Hematopoietic multipotent progenitor cell treated with erythropoietin and hydrocortisone succinate and interleukin-3 and kit ligand, for 4 days (in vitro differentiated cells): ENCODE measurements at places on chromosomes 13 and 19.

DNA sequence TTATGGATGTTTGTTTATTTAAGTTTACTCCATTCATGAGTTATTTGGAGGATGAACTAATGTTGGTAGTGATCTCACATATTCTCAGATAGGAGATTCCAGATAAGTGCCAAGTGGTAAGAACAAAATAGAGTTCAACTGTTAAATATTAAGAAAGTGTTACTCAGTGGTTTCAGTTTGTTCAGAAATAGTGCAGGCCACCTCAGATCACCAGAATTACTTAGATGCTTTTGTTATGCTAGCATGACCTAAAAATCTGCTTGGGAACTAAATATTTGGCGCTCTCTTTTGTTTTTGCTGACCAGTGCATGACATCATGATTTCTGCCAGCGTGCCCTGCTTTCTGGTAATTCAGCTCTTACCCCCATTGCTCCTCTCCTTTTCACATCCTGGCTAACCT lies 15.6 kb downstream of the CLDN10 start:
- no peak for DNase-seq

DNA sequence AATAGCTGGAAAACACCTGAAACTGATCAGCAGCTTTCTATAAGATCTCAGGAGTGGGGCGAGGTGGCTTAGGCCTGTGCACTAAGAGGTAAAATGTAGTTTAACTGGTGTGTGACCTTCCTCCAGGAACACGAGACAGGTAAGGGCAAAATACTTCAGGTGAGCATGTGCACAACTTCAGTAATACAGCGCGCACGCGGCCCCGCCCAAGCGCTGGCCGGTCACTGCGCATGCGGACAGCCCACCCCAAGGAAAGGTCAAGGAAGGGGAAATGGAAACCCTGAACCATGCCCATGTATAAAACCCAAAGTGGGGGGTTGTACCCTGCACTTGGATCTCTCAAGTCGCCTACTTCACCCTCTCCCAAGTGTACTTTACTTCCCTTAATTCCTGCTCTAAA lies 49.4 kb upstream of the ARHGEF7 start:
- DNase-seq: no peak

DNA sequence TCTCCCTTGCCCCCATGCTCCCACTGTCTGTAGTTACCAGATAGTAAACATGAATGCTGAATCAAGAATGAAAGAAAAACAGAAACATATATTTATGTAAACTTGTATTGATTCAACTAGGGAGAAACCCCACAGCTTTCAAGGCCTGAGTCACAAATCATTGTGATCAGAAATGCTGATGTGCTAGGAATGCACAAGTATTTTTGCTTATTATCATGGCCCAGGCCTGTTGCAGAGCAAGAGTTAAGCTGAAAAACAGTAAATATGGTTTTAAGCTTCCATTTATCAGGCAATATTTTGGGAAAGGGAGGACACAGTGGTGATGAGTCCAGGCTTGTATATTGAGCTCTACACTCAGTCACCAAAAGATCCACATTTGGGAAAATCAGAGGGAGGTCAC lies 669.6 kb downstream of the DIAPH3 start:
- no peak for DNase-seq

- peak; percentile 84 for DNase-seq
Measured at GRCh38 chr13:72805676-72806346, 23.9 kb downstream of the PIBF1 start.

- no peak for DNase-seq
Measured at GRCh38 chr19:54310543-54310942, 2.4 kb downstream of the LILRA5 start.

- DNase-seq: no peak
Measured at GRCh38 chr19:2255982-2256685, at the start of gene JSRP1. Gene JSRP1, minus strand, starts transcription at chr19:2256417. Its CDS starts 1,103 bp downstream, at chr19:2255314.

DNA sequence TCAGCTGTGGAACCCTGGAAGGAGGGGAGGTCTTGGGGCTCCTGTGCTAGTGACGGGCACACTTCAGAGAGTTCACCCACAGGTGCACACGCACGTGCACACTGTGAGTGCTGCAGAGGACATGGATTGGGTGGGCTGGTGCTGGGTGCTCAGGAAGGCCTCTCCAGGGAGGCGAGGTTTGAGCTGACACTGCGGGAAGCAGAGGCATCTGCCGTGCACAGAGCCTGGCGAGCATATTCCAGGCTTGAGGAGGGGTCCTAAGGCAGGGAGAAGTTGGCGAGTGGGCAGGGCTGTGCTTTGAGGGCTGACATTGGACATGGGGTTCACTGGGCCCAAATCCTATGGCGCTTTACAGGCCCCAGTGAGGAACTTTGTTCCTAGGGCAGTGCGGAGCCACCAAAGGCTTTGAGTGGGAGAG lies 25.6 kb downstream of the CCDC8 start:
- no peak for DNase-seq

DNA sequence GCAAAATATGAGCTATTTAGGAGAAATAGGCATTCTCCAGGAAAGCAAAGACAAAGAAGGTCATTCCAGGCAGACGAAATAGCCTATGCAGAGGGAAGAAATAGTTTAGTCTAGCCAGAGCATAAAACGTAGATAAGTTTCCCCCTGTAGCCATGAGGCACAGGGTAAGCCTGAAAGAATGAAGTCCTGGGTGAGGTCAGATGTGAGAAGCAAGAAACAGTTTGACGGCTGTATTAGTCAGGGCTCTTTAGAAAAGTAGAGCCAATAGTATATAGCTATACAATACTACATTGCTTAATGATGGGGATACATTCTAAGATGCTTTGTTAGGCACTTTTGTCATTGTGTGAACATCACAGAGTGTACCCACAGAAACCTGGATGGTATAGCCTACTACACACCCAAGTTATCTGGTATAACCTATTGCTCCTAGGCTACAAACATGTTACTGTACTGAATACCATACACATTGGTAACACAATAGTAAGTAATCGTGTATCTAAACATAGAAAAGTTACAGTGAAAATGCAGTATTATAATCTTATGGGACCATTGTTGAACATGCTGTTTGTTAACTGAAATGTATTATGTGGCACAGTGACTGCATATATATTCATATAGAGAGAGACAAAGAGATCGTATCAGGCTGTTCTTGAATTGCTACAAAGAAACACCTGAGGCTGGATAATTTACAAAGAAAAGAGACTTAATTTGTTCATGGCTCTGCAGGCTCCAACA lies 59.3 kb upstream of the WDFY2 start:
- no peak for DNase-seq

DNA sequence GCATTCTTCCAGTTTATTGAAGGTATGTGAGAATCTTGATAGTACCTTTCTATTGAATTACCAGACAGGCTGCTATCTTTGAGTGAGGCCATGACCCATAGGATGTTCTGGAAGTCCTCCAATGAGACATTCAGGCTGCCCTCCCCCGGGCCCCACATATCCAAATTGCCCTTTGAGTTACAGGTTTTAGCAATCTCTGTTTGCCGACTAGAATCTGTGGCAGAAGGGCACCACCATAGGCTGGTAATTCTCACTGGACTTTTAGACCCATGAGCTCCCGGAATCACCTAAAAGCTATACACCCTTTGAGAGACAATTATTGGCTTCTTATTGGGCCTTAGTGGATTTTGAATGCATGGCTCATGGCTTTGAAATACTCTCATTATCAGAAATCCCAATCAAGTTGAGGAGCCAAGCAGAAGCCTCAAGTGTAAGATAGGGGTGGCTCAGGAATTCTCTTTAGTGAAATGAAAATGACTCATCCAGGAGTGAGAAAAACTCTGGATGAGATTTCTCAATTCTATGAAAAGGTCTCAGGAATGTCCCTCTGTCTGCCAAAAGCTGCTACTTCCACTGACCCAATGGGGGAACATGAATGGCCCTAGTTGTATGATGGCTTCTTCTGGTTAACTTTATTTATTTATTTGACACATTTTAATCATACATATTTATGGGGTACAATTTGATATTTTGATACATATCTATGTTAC lies 172.1 kb upstream of the CSNK1A1L start:
- no peak for DNase-seq

- DNase-seq: no peak
Measured at GRCh38 chr19:40256512-40256911, 28.6 kb downstream of the AKT2 start.

- no peak for DNase-seq
Measured at GRCh38 chr13:46665248-46665632, 112.3 kb downstream of the LRCH1 start.
